ENCODE measurements at places on chromosomes 1 and 21.

DNA sequence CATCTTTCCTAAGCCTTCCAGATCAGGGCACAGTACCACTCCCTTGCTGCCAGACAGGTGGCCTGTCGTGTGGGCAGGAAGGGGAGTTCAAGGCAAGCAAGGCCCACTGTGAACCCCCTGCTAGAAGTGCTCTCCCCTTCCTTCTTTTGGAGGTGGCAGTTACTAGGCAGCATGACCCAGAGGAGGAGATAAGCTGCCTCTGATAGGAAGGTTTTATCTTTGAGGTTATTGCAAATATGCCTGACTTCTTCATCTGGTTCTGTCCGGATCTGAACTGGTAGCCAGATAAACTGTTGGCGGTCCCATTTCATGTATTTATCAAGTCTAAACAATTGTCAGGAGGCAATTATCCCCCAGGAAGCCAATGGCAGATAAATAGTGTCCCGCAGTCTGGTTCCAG lies 198.2 kb upstream of the LMO4 start:
- DNase-seq, result no peak

DNA sequence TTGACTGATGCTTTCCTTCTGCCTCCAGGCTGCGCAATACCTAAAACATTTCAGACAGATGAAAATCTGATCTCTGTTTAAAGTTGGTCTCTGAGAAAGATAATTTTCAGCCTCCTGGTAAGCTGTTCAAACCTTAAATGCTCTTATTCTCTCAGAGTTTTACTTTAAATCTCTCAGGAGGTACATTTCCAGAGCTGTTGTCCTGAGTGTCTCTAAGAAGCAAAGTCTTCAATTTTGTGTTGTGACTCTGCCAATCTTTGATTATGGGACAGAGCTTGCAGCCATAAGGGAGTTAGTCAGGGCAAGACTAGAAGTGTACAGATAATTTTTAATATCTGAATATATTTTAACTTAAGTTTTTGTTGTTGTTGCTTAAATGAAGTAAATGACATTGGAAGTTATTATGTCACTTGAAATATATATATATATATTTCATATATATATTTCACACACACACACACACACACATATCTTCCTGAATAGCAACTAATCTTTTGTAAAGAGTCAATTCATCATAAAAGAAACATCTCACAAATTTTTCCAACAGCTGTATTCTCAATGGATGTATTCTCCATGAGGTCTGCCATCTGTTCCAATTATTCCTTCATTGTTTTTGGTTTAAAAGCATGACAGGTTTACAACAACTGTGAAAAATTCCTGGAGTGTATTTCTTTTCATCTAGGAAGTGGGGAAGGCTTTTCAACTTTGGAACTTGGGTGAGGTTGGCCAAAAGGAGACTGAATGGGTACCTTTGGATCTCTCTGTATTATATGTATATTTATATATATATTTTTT lies 259.4 kb downstream of the BACH1 start:
- no peak for DNase-seq

DNA sequence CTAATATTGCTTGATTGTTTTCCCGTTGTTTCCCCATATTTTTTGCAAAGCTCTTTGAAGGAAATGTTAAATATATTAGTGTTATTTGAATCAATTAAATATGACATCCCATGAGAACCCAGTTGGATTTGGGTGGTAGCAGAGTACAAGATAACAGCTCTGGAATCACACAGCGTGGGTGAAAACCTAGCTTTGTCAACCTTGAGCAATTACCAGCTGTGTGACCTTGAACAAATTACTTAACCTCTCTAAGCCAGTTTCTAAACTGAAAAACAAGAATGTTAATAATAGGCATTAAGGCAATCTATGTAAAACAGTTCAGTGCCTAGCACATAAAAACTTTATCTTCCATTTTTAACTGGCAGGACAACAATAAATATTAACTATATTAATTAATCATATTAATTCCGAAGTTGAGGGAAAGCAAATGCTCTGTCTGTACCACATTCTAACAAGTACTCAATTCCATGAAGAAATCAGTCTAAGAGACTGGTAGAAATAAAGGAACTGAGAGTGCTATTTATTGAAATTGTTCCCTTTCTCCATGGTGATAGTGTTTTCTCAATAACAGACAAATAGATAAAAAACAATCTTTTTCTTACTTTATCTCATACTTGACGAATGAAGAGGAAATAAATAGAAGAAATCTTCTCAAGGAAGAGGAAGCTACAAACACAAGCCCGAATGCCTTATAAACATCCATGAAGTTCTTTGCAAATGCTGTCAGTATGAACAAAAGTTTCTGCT lies 27.0 kb downstream of the DNASE2B start:
- DNase-seq, result no peak

DNA sequence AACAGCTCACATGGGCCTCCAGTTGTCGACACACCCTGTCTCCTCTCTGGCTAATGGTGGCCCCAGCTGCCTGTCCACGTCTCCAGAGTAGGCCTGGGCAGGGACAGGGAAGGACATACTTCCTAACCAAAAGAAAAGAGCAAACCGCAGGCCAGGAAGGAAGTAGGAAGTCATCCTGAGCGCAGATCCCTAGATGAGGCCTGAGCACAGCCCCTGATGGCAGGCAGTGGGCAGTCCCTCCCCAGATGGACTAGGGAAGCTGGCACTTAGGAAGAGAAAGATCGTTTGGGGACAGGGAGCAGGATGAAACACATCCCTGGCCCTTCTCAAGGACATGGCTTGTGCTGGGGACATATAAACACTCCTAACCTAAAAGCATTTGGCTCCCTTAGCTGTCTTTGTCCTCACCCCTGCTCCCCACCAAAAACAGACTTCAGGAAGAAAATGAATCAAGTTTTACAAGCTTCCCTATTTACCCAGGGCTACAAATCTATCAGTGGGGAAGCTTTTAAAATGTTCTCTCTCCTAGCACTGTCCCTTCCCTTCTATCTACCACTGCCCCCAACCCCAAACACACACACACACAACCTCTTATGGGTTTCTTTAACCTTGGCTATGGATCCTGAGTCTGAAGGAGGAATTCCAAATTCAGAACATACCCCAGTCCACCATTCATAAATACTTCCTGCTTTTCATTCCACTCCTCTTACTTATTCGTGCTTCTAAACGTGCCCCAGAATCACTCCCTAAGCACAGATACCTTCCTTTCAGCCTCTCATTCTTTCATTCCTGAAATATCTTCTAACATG lies 21.1 kb downstream of the SSBP3 start:
- no peak for DNase-seq

GRCh38 chr1:193157360-193157759 lies 29.1 kb downstream of the B3GALT2 start:
- no peak for DNase-seq

- DNase-seq, result no peak
Measured at GRCh38 chr1:225378880-225379279, 49.0 kb downstream of the LBR start.

DNA sequence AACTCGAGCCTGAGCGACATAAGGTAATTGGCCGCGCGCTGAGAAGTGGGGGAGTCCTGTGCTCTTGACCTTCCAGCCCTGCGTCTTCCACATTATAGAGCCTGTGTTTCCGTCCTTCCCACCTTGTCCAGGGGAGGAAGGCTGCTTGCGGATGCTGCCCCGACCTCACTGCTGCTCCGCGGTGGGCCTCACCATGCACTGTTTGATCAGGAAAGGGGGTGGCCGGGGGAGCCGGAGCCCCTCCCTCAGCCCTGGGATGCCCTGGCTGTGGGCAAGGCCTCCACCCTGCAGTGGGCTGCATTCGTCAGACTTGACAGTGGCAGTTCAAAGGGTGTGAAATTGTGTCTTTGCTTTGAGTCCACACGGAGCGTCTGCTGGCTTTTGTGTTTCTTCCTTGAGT lies 30.1 kb downstream of the PCNT start:
- DNase-seq, result no peak

GRCh38 chr1:25193229-25193628 lies 39.1 kb downstream of the SYF2 start:
- DNase-seq, result no peak

- no peak for DNase-seq
Measured at GRCh38 chr1:11806307-11806936, 431 bp downstream of the CLCN6 start.

DNA sequence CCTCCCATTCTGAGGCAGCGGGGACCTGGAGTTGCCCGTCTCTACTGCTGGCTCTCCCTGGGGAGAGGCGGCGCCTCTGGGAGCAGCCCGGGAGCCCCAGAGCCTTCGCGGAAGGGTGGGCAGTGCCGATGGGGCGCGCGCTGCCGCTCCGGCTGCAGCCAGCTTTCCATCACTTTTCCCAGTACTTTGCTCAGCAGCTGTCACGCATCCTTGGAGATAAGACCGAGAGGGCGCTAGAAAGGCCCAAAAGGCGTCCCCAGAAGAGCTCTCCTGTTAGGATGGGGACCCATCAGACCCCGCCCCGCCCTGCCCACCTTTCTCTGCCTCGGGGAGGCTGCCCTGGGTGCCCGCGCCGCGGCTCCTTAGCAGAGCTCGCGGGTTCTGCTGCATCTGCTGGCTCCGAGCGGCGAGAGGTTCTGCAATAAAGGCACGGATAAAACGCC lies 534 bp downstream of the KCNH1 start:
- DNase-seq, result no peak

GRCh38 chr1:243844186-243844585 lies 5.9 kb downstream of the AKT3 start:
- DNase-seq, result no peak

DNA sequence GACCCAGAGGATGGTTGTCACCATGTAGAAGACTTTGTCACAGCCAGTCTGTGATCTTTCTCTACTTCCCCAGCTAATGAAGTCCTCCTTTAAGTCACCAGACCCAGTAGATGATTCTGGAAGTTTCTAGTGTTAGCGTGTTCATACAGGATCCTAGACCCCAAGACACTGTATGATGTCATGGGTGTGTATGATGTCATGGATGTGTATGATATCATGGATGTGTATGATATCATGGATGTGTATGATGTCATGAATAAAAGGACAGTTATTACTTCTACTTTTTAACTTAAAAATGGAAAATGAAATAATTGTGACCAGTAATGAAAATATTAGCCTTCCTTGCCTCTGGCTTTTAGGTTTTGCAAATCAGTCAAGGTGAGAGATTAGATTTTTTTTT lies 260.0 kb downstream of the FMN2 start:
- DNase-seq, result no peak

DNA sequence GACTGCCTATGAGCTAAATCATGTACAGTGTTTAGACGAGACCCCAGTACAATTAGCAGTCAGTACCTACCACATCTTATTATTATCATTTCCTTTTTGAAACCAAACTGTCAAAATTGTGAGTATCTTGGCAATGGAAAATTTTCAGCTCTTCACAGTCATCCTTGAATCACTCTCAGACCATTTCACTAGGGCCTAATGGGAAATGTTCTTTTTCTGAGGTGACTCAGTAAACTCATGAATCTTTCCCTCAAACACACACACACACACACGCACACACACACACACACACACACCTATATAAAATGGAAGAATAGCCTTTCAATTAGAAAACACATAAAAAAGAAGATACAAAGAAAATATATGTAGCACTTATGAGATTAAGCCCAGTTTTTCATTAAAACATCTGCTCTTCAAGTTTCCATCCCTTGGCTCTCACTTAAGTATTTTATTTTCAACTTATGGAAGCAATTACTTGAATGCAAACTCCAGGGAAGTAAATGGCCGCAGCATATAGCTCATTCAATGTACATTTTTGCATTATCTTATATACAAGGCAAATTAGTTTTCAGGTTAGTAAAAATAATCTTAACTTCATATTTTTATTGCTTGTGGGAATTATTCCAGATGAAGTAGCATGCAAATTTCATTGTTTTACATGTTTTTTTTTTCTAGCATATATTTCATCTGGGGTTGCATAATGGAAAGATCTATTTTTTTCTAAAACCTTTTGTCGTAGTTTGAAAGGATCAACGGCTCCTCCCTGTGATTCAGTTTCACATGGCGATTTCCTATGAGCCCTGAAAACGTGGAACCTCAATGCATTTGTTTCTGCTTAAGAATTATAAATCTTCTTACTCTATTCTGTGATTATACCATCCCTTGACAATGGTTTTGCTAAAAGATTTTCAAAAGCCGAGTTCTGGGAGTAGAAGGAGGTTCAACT lies 46.3 kb upstream of the TMPRSS15 start:
- no peak for DNase-seq

- no peak for DNase-seq
Measured at GRCh38 chr1:154952664-154953063, 3.2 kb downstream of the PBXIP1 start.

DNA sequence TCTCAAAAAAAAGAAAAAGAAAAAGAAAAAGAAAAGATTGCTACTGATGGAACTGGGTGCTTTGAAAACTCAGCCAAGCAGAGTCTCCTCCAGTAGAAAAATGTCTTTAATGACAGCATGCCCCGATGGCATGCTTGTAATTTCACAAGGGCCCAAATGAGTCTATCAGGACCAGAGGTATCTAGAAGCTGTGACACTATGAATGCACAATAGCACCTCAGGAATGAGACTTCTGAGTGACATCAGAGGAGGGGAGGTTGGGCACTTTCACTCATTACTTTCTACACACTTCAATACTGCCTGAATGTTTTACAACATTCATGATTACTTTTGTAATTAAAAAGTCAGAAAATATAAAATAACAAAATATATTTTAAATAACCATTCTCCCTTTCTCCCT lies 15.1 kb upstream of the CD58 start:
- DNase-seq, result no peak

- DNase-seq, result no peak
Measured at GRCh38 chr1:47325528-47325927, 8.1 kb upstream of the CMPK1 start.

DNA sequence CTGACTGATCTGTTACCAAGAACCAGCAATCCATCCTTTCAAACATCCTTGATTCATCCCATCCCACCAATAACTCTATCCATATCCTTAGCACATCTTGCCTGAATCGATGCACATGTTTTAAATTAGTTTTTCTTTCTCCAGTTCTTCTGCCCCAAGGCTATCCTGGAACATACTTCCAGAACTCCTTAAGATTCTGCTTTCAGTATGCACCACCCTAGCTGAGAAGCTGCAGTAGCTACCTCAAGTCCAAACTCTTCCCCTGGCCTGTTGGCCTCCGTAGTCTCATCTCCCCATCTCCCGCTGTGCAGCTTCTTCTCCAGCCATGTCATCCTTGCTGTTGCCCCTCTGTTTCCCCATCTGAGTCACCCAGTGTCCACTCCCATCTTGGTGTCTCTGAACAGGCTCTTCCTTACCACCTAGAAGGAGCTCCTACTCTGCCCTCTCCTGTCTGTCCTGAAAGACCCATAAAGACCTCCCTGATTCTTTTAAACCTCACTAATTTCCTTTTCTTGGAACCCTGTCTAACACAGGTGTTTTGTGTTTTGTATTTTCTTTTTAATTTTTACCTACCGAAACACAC lies 108.0 kb downstream of the SGIP1 start:
- DNase-seq, result no peak

- DNase-seq, result no peak
Measured at GRCh38 chr21:36171741-36172331, 15.2 kb downstream of the DOP1B start.

- DNase-seq, result no peak
Measured at GRCh38 chr21:32921632-32922230, 104.0 kb upstream of the OLIG2 start.

- no peak for DNase-seq
Measured at GRCh38 chr1:38587766-38588165, 271.8 kb downstream of the RRAGC start.

Data from activated T-cell treated with anti-CD3 and anti-CD28 coated beads for 4 hours (primary cell).